ENCODE measurements at places on chromosomes 4 and X. TPM values are rescaled to one million over a fixed set of nuclear protein-coding genes. Genes with fewer than 3 reads are reported as not detected.

GRCh38 chr4:1351854-1352566 lies 5.0 kb downstream of the UVSSA start:
- DNase-seq: peak; percentile 92

- no peak for DNase-seq
These were observed 316.7 kb upstream of the HTR2C start for GRCh38 chrX:114267142-114267541.

- DNase-seq: no peak
These were observed 340.7 kb downstream of the DHX15 start for GRCh38 chr4:24243641-24244040.

- no peak for DNase-seq
These were observed 560.4 kb downstream of the GRXCR1 start for GRCh38 chr4:43452948-43453347.

DNA sequence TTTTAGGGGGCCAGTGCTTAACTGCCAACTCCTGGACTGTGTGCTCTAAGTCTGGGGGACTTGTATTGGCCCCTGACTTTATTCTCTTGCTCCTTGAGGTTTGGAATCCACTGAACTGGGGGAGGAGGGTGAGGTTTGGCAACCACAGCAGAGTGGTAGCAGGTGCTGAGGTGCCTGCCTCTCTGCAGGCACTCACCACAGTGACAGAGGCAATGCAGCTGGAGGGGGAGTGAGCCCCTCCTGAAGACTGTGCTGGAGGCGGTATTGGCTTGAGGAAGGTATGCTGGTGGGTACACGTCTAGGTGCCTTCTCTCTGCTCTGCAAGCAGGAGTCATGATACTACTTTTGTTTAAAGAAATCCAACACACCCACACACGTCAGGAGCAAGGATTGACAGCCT lies 24.6 kb downstream of the CFAP299 start:
- DNase-seq: no peak

- no peak for DNase-seq
These were observed 134.9 kb downstream of the KCTD8 start for GRCh38 chr4:44313702-44314101.

The PRDM8 gene
- 2.6 TPM for total RNA-seq

The GRIA2 gene
- 2.9 TPM for total RNA-seq

DNA sequence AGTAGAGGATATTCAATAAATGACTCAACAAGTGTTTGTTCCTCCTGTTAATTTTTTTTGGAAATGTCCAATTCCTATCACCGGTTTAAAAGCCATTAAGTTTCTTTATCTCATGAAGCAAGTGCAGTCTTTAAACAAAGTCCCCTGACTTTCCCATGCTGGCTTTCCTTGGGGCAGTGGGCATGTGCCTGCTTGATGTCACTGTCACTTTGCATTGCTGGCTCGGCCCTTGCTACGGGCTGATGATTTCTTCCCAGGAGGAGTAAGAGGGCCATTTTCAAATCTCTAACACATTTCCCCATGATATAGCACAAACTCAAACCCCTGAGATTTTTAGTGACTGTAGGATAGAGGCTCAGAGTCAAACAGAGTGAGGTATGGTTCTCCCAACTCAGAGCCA lies 275.8 kb upstream of the TENM3 start:
- no peak for DNase-seq

- DNase-seq: no peak
These were observed 516 bp upstream of the COX18 start for GRCh38 chr4:73070074-73070390.

- no peak for DNase-seq
These were observed 116.3 kb downstream of the HS3ST1 start for GRCh38 chr4:11312389-11312788.

GRCh38 chr4:53905941-53906377 lies 158.4 kb downstream of the CHIC2 start:
- no peak for DNase-seq

- DNase-seq: no peak
These were observed 511.8 kb downstream of the TRAM1L1 start for GRCh38 chr4:116573540-116573939.

DNA sequence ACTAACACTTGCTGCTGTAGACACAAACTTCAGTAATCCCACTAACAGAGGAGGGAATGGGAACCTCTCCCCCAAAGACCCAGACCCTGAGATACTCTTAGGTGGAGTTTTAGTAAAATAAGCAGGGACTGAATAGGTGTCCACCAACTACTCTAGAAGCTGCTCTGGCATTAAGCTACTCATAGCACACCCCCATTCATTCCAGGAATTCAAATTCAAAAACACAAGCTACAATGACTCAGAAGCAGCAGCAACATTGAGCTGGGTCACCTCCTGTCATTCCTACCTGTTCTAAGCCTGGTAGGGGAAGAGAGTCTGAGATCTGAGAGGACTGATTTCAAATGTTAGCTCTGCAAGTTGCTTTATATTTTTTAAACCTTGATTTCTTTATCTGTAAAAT lies 135.4 kb upstream of the FRMPD4 start:
- no peak for DNase-seq

Measured in neural crest cell (in vitro differentiated cells).